Left ventricle myocardium inferior (tissue), 1 donor: ENCODE measurements at places on chromosomes 13 and 19. TPM values are rescaled to one million over a fixed set of nuclear protein-coding genes. Genes with fewer than 3 reads are reported as not detected.

Gene CLDND2
- 1.5 TPM for total RNA-seq

Gene AXL
- total RNA-seq, result 13.6 TPM

Gene LSR
- 4.5 TPM for total RNA-seq

Gene KANK3
- 19.9 TPM for total RNA-seq

Gene POU2F2
- total RNA-seq, result 1.2 TPM

Gene NLRP5
- not detected for total RNA-seq

Gene SULT2A1
- total RNA-seq, result not detected

Gene MAST1
- total RNA-seq, result not detected

Gene LRRC63
- total RNA-seq, result not detected

Gene STX10
- total RNA-seq, result 39.2 TPM

DNA sequence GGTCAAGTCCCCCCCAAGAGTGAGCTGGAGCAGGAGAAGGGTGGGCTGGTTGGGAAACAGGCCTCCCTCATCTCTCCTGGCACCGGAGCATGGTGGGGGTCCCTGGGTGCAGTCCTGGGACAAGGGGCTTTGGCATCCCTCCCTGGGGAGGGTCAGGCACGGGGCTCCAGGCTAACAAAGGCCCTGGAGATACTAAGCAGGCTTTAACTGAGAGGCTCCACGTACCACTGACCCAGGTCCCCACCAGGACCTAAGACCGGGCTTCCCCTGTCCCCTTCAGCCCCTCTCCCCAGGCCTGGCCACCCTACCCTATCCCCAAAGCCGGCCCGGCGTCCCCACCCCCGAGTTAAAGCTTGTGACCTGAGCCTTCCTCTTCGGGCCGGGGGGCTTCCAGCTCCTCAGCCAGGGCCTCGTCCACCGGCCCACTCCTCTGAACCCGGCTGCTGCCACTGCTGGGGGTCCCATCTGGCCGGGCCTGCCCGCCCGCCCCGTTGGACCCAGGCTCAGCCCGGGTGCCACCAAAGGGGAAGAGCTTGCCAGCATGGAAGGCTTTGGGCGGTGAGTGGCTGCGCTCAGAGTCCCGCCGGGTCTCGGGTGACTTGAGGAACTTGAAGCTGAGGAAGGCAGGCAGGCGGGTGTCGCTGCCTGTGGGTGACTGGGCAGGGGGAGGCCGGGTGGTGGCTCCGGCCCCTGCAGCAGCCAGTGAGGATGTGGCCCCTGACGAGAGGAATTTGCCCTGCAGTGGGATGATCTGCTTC lies 10.1 kb downstream of the ANO8 start:
- no peak overlapping the region for H3K27ac ChIP-seq
- H3K36me3 ChIP-seq, result peaks cover 40% of the 10 kb centered on the region
- peaks cover 12% of the 10 kb centered on the region for H3K4me1 ChIP-seq
- no peaks in the 10 kb centered on the region for H3K27me3 ChIP-seq
- H3K4me3 ChIP-seq, result no peak overlapping the region
- no peak for DNase-seq

- DNase-seq, result no peak
- no peak overlapping the region for H3K27ac ChIP-seq
- no peaks in the 10 kb centered on the region for H3K36me3 ChIP-seq
- peaks cover 12% of the 10 kb centered on the region for H3K27me3 ChIP-seq
- no peak overlapping the region for H3K4me3 ChIP-seq
These were observed 50.8 kb upstream of the FLT1 start for GRCh38 chr13:28545583-28546333.

GRCh38 chr19:38388349-38389100 lies at the start of gene SPRED3:
TSS of gene SPRED3 (plus strand) at chr19:38388697. CDS start at chr19:38390303, 1,606 bp downstream.
- H3K36me3 ChIP-seq, result peaks cover 30% of the 10 kb centered on the region
- no peak for DNase-seq
- peaks cover 46% of the 10 kb centered on the region for H3K27me3 ChIP-seq

- H3K27me3 ChIP-seq, result peaks cover 24% of the 10 kb centered on the region
- no peak overlapping the region for H3K27ac ChIP-seq
- no peak for DNase-seq
These were observed 20.5 kb downstream of the C3 start for GRCh38 chr19:6699935-6700334.

- H3K4me1 ChIP-seq, result no peaks in the 10 kb centered on the region
- no peak overlapping the region for H3K27ac ChIP-seq
- no peaks in the 10 kb centered on the region for H3K36me3 ChIP-seq
- DNase-seq, result no peak
- no peaks in the 10 kb centered on the region for H3K27me3 ChIP-seq
These were observed 30.5 kb upstream of the FAM124A start for GRCh38 chr13:51191743-51192142.

- peak overlapping the region; percentile 72 for H3K4me3 ChIP-seq
- peak overlapping the region; percentile 96 for H3K27ac ChIP-seq
- no peaks in the 10 kb centered on the region for H3K36me3 ChIP-seq
- DNase-seq, result no peak
- H3K4me1 ChIP-seq, result peaks cover 28% of the 10 kb centered on the region
These were observed 5.8 kb upstream of the TLE2 start for GRCh38 chr19:3034656-3035541.

GRCh38 chr13:24005755-24006281 lies 108.5 kb upstream of the C1QTNF9B start:
- DNase-seq, result no peak
- no peak overlapping the region for H3K27ac ChIP-seq
- H3K36me3 ChIP-seq, result no peaks in the 10 kb centered on the region
- no peaks in the 10 kb centered on the region for H3K27me3 ChIP-seq

DNA sequence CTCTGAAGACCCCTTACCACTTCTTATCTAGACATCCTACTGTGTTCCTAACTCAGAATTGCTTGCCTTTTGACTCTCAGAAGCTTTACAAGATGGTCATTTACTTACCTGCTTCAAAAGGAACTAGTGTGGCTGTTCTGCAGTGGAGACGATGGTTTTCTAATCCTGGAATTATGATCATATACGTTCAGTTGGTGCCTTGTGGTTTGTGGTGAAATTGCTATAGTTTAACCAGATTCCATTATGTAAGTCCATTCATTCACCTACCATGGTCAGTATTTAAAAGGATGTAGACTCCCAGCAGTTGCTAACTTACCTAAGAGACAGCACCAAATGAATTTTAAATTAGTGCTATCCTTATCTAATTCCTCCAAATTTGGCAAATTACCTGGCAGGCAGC lies 210.9 kb downstream of the SHISA2 start:
- DNase-seq, result no peak
- H3K4me3 ChIP-seq, result no peak overlapping the region
- no peaks in the 10 kb centered on the region for H3K36me3 ChIP-seq
- H3K27ac ChIP-seq, result no peak overlapping the region

GRCh38 chr13:30727491-30728355 lies 7.6 kb upstream of the ALOX5AP start:
- no peak for DNase-seq
- H3K4me1 ChIP-seq, result no peaks in the 10 kb centered on the region
- H3K36me3 ChIP-seq, result no peaks in the 10 kb centered on the region
- H3K27ac ChIP-seq, result no peak overlapping the region
- no peak overlapping the region for H3K4me3 ChIP-seq

GRCh38 chr19:32104153-32104849 lies 241.1 kb upstream of the ZNF507 start:
- peaks cover 85% of the 10 kb centered on the region for H3K27me3 ChIP-seq
- H3K4me1 ChIP-seq, result no peaks in the 10 kb centered on the region
- H3K4me3 ChIP-seq, result no peak overlapping the region
- no peak for DNase-seq

GRCh38 chr19:56291867-56292266 lies 19.3 kb downstream of the EDDM13 start:
- no peaks in the 10 kb centered on the region for H3K27me3 ChIP-seq
- DNase-seq, result no peak
- H3K4me1 ChIP-seq, result no peaks in the 10 kb centered on the region
- H3K36me3 ChIP-seq, result peaks cover 57% of the 10 kb centered on the region

GRCh38 chr19:28543244-28543776 lies 669.6 kb downstream of the UQCRFS1 start:
- H3K27ac ChIP-seq, result no peak overlapping the region
- no peaks in the 10 kb centered on the region for H3K4me1 ChIP-seq
- H3K27me3 ChIP-seq, result no peaks in the 10 kb centered on the region
- H3K36me3 ChIP-seq, result no peaks in the 10 kb centered on the region
- DNase-seq, result no peak

DNA sequence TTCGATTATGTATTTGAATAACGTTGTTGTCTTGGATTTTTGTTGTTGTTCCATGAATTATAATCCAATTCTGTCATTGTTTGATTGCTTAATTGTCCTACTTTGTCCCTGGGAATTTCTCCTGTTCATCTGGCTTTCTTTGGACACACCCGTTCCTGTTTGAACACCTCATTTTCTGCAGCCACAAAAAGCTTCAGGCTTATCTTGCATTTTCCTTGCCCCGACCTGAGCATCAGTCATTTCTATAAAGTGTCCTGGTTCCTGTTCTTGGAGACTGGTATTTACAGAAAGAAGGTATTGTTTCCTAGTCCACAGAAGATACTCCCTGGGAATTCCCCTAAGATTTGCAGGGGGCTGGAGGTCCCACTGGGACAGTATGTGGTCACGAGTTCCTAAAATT lies 731.8 kb upstream of the ARGLU1 start:
- no peaks in the 10 kb centered on the region for H3K36me3 ChIP-seq
- DNase-seq, result no peak
- no peaks in the 10 kb centered on the region for H3K4me1 ChIP-seq
- no peak overlapping the region for H3K4me3 ChIP-seq

GRCh38 chr19:44570984-44571684 lies 41.7 kb upstream of the CEACAM20 start:
- H3K27me3 ChIP-seq, result peaks cover 37% of the 10 kb centered on the region
- H3K27ac ChIP-seq, result no peak overlapping the region
- no peak for DNase-seq
- no peaks in the 10 kb centered on the region for H3K4me1 ChIP-seq

- no peak overlapping the region for H3K4me3 ChIP-seq
- no peaks in the 10 kb centered on the region for H3K36me3 ChIP-seq
- no peaks in the 10 kb centered on the region for H3K4me1 ChIP-seq
- no peak overlapping the region for H3K27ac ChIP-seq
- no peak for DNase-seq
- H3K27me3 ChIP-seq, result no peaks in the 10 kb centered on the region
These were observed 188.5 kb downstream of the LACC1 start for GRCh38 chr13:44068169-44068568.

DNA sequence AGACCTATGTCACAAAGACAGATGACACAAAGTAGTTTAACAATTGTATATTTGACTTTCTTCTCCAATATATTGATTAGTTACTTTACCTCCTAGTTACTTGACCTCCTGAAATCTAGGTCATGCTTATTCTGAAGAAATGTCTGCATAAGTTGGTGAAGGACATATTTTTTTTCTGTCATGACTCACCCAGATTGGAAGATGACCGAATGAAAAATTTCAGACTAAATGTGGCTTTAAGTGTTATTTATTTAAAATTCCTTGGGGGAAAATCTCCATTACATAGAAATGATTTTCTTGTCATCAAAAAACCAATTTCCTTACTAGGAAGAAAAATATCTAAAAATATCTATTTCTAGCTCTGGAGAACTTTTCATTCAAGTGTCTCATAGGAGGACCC lies 217.1 kb downstream of the POSTN start:
- no peak for DNase-seq
- no peak overlapping the region for H3K27ac ChIP-seq
- H3K27me3 ChIP-seq, result no peaks in the 10 kb centered on the region

DNA sequence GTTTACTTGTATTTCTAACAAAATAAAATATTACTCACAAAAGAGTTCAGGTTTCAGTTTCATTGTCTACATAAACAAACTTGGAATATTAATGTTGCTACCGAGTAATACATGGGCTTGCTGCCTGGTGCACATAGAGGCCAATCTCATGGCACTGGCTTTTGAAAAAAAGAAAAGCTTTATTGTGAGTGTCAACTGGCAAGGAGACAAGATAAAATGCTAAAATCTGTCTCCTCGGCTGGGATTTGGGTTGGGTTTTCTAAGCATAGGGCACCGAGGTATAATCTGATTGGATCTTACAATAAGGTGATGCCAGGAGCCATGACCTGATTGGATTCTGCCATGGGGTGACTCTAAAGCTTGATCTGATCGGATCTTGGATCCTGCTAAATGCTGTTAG lies 1519.9 kb upstream of the MIR17HG start:
- no peak overlapping the region for H3K27ac ChIP-seq
- H3K4me1 ChIP-seq, result no peaks in the 10 kb centered on the region
- no peak overlapping the region for H3K4me3 ChIP-seq
- no peaks in the 10 kb centered on the region for H3K36me3 ChIP-seq
- no peak for DNase-seq

DNA sequence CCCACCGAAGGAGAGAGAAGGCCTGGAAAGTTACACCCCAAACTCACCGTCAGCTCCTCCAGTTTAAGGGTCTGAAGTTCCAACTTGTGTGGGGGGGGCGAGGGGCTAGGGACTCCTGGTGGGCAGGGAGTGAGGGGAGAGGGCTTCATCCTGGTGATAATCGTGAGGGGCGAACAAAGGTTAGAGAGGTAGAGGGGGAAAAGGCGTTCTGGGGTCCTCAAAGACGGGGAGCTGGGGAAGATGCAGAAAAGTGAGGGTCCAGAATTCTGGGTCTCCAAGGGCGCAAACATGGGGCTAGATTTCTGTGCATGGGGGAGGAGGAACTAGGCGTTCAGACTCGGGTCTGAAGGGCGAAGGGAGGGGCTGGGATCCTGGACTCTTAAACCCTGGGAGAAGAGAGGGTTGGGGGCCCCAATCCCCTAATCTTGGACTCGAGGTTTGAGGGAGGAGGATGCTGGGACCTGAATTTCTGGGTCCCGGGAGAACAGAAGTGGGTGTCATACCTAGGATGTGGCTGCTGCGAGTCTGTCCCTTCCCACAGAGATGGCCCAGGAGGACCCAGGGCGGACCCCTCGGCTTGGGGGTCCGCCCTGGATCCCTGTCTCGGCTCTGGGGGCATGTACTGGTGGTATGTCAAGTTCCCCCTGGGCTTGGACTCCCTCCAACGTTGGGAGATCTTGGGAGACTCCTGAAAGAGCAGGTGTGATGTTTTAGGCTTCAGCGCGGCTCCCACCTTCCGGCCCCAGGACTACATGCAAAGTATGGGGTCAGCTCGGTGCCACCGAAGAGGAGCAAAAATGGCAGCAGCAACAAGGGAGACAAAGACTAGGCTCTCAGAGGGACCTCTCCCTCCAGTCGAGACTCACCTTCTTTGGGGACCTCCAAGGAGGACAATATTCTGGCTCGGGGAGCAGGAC lies 4.5 kb downstream of the MAMSTR start:
- no peaks in the 10 kb centered on the region for H3K27me3 ChIP-seq
- H3K36me3 ChIP-seq, result no peaks in the 10 kb centered on the region
- H3K4me1 ChIP-seq, result peaks cover 69% of the 10 kb centered on the region
- H3K4me3 ChIP-seq, result peak overlapping the region; percentile 77

DNA sequence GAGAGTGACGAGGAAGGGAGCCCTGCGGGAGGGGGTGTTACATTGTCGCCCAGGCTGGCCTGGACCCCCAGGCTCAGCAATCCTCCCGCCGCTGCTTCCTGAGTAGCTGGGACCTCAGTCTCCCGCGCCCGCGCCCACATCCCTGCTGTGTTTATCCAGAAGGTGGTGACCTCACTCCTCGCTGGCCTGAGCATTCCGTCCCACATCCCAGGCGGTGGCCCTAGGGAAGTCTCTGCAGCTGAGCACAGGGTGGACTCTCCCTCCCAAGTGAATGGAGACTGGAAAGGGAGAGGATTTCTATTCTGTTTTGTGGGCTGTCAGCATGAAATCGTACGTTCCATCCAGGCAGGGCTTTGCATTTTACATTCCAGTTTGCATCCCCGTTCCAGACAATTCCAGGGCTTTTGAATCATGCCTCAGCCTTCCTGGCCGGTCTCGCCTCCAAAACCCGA lies 401 bp upstream of the ZNF765 start:
- peak overlapping the region; percentile 93 for H3K4me3 ChIP-seq
- H3K27me3 ChIP-seq, result peaks cover 7% of the 10 kb centered on the region
- peaks cover 29% of the 10 kb centered on the region for H3K4me1 ChIP-seq
- peak overlapping the region; percentile 91 for H3K27ac ChIP-seq
- peak; percentile 64 for DNase-seq
